Progenitor cell of endocrine pancreas (in vitro differentiated cells): ENCODE measurements at places on chromosomes 12 and 14. TPM values are rescaled to one million over a fixed set of nuclear protein-coding genes. Genes with fewer than 3 reads are reported as not detected.

DNA sequence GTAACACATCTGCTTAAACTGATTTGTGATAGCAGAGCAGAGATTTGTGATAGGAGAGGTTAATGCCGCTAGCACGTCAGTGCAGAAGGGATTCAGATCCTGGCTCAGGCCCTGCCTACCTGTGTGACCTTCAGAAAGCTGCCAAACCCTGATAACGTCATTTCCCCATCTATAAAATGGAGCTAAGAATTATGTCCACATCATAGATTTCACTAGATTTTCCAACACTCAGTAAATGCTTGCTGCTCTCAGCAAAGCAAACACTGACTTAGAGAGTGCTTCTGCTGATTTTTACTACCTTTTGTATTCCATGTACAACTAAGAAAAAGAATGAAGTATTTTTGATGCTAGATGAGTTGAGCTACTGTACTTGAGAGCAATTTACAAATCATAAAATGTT, 261.4 kb downstream of the ITPR2 start:
- DNase-seq, result no peak

The EIF2S3B gene
- total RNA-seq, result 1.8 and 2.4 TPM in 2 replicates

DNA sequence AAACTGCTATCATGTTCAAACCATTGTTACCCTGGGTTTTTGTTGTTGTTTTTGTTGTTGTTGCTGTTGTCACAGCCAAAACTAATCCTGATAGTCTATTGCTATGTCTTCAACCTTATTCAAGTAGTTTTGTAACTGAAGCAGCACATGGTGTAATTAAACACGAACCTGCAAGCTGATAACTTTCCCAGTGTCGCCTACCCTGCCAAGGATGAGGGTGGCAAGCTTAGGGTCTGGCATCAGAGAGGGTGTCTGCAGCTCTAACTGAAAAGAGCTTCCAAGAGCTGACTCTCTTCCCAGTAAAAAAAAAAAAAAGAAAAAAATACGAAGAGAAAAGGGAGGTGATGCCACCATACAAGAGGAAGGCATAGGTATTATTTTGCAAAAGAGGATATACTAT, 86.3 kb upstream of the BCL2L14 start:
- no peak for DNase-seq

The AGAP2 gene
- total RNA-seq, result 0.29 TPM in 2 replicates

- DNase-seq, result no peak
Measured at GRCh38 chr12:47095446-47096236, 15.9 kb upstream of the AMIGO2 start.

- DNase-seq, result no peak
Measured at GRCh38 chr12:68139001-68139400, 20.5 kb downstream of the IFNG start.

The CEBPE gene
- total RNA-seq, result not detected in 2 replicates

DNA sequence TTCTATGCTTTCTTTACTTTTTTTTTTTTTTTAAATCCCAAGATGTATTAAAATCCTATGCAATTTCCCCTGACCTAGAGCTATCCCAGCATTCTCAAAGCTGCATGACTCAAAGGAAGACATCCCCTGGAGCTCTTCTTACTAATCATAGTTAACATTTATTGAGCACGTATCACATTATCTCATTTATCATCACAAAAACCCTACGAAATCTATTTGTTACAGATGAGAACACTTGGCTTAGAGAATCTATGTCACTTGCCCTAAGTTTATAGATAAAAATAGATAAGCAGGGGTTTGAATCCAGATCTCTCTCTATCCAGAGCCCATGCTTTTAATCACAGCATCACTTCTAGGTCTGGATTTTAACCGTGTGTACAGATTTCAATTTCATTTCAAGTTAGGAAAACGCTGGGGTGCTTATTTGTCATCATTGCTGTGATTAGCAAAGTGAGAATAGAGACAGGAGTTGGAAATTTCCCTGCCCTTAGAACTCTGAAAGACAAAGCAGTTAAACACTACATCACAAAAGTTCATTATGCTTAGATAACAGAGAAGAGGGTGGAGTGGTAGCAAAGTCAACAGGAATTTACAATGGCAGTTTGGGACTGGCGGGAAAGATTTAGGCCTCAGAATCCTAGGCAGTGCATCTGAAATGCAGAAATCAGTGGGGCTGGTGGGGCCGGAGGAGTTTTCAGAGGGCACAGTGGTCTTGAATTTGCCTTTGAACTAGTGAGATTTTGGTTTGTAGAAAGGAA, 177.7 kb upstream of the FRMD6 start:
- DNase-seq, result no peak

- DNase-seq, result no peak
Measured at GRCh38 chr14:95496690-95497259, 19.7 kb downstream of the SYNE3 start.

The ALX1 gene
- total RNA-seq, result 3.0 and 3.2 TPM in 2 replicates

DNA sequence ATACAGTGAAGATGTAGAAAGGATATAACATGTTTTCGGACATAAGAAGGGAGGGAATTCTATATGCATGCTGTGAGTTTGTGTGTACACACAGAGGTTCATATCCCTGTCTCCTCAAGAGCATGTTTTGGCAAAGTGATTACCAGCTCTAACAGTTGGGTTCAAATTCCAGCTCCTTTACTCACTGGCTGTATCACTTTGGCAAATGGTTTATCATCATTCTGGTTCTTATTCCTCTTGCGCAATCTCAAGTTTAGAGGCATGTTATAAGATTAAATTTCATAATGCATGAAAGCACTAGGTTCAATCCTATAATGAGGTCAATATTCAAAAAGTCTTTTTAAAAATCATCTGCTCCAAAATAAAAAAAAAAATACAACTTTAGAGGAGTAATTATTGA, 107.7 kb upstream of the LRFN5 start:
- DNase-seq, result no peak

- no peak for DNase-seq
Measured at GRCh38 chr12:29700761-29701481, 82.8 kb downstream of the TMTC1 start.

The B4GALNT1 gene
- 0.73 and 1.1 TPM in 2 replicates for total RNA-seq
